Stimulated activated CD4-positive, alpha-beta T cell treated with anti-CD3 and anti-CD28 coated beads, Interleukin-1b, Interleukin-23, amount 100 ng/mL, for 24 hours (primary cell): ENCODE measurements at places on chromosomes 5 and 9.

GRCh38 chr9:133785753-133786370 lies 47.7 kb upstream of the SARDH start:
- no peak for DNase-seq

DNA sequence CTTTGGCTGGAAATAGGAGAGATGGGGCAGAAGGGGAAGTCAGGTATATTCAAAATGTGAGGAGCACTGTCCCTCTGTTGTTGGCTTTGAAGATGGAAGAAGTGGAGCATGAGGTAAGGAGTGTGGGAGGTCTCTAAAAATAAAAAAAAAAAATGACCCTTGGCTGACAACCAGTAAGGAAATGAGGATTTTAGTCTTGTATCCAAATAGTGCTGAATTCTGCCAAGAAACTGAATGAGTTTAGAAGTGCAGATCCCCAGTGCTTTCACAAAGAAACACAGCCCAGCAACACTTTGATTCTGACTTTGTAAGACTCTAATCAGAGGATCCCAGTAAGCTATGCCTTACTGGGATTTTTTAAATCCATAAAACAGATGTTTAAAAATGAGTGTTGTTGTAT lies 367.9 kb downstream of the CYLC2 start:
- DNase-seq = no peak

DNA sequence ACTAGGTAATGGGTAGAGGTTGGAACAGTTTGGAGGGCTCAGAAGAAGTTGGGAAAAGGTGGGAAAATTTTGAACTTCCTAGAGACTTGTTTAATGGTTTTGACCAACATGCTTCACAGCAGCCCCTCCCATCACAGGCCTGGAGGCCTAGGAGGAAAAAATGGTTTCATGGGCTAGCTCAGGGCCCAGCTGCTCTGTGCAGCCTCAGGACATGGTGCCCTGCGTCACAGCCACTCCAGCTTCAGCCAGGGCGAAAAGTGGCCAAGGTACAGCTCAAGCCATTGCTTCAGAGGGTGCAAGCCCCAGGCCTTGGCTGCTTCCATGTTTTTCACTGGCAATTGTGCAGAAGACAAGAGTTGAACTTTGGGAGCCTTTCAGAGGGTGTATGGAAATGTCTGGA lies 453.7 kb downstream of the LRRC70 start:
- no peak for DNase-seq

DNA sequence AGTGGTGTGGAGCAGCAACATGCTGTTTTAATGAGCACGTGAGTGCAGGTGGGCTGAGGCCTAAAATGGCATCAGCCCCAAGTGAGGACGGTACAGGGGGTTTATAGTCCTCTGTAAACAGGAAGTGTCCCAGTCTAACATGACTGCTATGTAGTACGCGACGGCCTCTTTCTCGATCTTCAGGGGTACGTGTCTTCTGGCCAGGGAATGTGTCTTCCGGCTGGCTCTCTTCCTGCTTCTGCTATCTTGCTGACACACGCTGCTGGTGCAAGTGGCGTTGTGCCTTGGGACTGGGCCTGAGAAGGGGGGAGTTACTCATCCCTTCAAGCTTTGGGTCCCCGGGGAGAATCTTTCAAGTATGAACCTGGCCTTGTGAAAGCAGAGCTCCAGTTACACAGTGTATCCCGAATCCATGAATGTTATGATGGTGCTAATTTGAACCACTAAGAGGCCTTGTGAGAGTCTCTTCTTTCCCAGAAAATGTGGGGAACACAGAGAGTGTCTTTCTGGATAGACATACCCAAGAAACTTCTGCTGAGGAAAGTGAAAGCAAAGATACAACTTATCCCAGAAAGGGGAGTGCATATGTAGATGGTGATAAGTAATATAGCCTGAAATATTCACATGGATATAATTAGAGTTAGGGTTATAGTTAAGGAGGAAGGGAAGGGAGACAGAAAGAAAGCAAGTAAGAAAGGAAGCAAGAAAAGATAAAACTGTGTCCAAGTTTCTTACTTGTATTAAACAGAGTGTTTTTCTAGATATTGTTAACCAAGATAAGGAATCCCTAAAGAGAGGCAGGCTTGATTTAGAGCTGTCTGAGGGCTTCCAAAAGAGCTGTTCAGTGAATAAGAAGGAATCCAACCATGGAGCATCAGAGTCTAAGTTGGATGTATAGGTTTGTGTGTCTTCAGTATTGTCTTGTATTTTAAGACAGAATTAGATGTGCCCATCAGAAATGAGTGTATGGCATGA lies 35.5 kb upstream of the ANXA2R start:
- no peak for DNase-seq

- no peak for DNase-seq
Measured at GRCh38 chr9:79630521-79631403, 59.0 kb downstream of the TLE4 start.

DNA sequence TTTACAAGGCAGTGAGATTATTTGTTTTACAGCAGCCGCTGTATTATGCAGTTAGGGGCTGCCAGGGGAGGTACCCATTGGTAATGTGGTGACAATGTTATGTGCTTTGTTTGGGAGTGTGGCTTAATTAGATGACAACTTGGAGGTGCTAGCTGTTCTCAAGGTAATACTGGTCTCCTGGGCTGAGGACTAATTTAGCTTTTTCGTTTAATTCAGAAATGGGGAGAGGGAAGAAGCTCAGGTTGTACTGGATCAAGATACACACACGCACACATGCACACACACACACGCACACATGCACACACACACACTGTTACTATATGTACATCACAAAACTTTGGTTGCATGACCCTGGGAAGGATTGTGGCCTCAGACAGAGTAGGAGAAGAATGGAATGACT lies 37.9 kb downstream of the CFAP77 start:
- DNase-seq = no peak

DNA sequence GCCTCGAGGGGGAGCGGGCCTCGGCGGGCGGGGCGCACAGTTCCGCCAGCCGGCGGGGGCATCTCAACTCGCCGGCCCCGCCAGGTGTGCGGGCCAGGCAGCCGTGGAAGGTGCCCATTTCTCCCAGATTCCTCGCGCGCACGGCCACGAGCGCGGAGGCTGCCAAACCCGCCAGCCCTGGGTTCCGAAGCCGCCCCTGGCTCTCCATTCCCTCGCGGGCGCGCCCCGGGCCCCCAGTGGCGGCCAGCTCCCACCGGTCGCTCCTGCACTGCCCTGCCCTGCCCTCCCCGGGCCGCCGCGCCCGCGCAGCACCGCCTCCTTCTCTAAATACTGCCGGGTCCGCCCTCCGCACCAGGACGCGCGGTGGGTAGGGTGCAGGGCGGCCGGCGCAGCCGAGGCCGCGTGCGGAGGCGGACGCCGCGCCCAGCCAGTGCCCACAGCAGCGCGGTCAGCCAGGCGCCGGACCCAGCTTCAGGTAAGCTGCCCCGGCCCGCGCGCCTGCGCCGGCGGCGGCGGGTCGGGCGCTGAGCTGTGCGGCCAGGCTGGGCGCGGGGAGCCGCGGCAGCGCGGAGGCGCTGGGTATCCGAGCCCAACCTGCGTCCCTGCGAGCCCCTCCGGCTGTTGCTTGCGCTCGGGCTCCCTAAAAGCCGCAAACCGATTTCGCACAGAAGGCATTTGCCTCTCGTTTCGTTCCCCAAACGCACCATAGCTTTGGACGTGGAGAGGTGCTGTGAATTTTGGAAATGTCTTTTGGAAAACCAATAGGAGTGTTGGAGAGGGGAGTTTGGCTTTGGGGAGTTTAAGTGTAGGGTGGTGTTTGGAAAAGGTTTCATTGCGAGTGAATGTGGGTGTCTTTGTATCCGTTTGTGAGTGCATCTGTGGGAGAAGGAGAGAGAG lies at the start of gene TMEM171:
Gene TMEM171 (plus strand): TSS at position 354 of the 897 bp plus-strand sequence. CDS start 2,799 bp downstream, outside the sequence.
- DNase-seq = no peak
